ENCODE measurements at places on chromosomes 1 and 21.

- DNase-seq, result no peak
These were observed 2.6 kb downstream of the CTNNBIP1 start for GRCh38 chr1:9907441-9907840.

DNA sequence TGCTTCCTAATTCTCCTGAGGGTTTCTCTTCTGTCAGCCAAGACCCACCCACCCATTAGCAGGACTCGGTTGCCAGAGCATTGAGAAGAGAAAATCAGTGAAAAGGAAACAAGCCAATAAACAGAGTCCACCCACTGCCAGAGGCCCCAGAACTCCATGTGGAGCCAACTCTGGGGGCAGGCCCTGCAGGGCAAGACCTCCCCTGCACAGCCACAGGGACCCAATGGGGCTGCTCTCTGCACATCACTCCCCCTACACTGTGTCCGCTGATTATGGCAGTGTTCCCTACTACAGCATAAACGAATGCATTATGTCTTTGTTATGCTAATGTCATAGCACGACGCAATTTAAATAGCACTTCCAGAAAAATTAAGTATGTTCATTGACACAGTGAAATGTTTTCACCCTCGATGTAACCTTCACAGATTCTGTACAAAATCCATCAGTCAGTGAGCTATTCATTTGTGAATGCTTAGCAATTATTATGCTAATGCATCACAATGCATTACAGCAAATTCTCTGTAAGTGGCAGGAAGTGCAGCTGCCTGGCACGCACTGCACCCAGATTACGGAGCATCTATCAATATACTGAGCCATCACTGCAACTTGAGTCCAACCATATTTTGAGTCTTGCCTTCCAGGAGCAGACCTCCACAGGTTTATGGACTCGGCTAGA lies 56.4 kb downstream of the GRIK3 start:
- no peak for DNase-seq

DNA sequence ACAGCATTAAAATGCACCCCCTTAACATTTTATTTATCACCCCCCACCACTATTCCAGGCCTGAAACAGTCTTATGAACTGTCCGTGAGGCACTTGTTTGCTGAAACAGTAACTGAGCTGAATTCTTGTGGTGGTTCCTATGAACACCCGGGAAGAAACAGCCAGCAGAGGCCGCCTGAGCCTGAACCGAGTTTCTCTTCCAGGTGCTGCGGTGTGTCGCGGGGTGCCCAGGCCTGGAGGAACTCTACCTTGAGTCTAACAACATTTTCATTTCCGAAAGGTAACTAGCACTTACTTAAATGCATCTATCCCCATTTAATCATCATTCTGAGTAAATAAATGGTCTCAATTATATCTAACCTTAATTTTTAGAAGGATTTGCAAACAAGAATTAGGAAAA lies 66.8 kb downstream of the TBCE start:
- no peak for DNase-seq

GRCh38 chr1:80441664-80442063 lies 1359.1 kb upstream of the ADGRL2 start:
- no peak for DNase-seq

GRCh38 chr21:37032877-37033471 lies 26.5 kb downstream of the RIPPLY3 start:
- no peak for DNase-seq

DNA sequence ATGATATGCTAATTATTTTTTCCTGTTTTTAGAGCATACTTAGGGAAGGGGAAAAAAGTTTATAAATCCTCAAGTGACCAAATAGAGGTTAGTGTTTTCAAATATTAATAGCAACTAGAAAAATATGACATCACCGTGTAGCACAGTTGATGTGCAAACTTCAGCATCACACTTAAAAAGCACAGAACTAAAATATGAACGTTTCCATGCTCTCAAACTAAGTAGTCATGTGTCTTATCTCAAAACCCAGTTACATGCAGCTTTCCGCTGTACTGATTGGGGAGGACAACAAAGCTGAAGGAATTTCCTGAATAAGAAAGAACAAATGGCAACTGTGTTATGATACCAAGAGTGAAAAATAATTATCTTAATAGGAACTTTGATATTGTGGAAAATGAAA lies 903.7 kb downstream of the ADGRL2 start:
- DNase-seq, result no peak

- DNase-seq, result no peak
These were observed 172.5 kb downstream of the IER5 start for GRCh38 chr1:181260994-181261393.

- no peak for DNase-seq
These were observed 926.6 kb downstream of the LTN1 start for GRCh38 chr21:28066076-28066475.

DNA sequence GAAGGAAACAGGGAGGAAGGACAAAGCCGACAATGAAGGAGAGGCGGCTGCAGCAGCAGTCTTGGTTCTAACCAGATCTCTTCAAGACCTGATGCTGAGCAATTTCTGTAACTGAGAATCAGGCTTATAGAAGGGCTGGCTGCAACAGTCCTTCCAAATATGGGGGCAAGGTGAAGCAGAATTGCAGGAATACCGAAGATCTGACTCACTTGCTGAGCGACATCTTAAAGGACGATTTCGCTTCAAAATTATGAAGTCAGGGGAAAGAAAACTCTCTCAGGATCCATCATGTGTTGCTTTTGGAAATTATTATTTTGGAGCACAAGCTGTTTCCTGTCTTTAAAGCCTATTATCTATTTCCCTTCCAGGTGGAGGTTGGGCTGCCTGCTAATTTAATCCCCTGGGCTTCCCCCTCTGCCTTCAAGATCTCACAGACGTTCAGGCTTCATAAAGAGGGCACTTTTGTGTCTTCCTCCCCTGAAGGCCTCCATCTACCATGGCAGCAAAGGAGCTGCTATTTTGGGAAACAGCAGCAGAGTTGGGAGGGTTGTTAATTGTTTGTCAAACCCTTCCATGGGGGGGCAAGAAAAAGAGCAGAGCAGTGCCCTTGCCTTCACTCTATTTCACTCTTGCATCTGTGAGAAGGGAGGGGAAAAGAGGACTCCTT lies 10.8 kb upstream of the IER5 start:
- DNase-seq, result no peak

DNA sequence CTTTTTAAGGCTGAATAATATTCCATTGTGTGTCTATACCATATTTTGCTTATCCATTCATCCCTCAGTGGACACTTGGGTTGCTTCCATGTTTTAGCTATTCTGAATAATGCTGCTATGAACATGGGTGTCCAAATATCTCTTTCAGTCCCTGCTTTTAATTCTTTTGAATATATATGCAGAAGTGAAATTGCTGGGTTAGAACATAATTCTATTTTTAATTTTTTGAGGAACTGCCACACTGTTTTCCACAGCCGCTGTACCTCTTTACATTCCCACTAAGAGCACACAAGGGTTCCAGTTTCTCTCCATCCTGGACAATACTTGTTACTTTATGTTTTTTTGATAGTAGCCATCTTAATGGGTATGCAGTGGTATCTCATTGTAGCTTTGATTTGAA lies 65.6 kb downstream of the RIMS3 start:
- no peak for DNase-seq

GRCh38 chr1:95118067-95118499 lies 928 bp downstream of the TLCD4 start:
- no peak for DNase-seq

GRCh38 chr1:74486036-74486435 lies 26.4 kb downstream of the LRRC53 start:
- no peak for DNase-seq

GRCh38 chr1:1033731-1034438 lies 14.0 kb downstream of the AGRN start:
- DNase-seq, result no peak

DNA sequence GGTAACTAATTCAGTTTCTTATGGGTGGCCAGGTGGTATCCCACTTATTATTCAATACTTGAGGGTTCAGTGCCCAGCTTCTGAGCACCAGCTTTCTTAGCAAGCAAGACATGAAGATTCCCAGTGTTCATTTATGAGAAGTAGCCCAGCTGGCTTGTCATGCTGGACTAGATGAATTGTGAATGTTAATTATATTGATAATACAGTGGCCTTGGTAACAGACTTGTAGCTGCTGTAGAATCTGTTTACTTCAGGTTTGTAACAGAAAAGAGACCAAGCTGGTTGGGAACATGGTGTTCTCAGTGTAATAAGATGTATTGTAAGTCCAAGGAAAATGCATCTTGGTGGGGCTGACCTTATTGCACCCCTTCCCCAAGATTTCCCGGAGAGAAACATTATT lies 10.1 kb downstream of the AHCYL1 start:
- no peak for DNase-seq

All from dorsolateral prefrontal cortex (tissue), 122 donors.